CD8-positive, alpha-beta memory T cell (primary cell): ENCODE measurements at places on chromosomes 5 and 9. TPM values are rescaled to one million over a fixed set of nuclear protein-coding genes. Genes with fewer than 3 reads are reported as not detected.

CNTNAP3 gene
- not detected for total RNA-seq

IFNA2 gene
- not detected for total RNA-seq

PCA3 gene
- not detected for total RNA-seq

DNA sequence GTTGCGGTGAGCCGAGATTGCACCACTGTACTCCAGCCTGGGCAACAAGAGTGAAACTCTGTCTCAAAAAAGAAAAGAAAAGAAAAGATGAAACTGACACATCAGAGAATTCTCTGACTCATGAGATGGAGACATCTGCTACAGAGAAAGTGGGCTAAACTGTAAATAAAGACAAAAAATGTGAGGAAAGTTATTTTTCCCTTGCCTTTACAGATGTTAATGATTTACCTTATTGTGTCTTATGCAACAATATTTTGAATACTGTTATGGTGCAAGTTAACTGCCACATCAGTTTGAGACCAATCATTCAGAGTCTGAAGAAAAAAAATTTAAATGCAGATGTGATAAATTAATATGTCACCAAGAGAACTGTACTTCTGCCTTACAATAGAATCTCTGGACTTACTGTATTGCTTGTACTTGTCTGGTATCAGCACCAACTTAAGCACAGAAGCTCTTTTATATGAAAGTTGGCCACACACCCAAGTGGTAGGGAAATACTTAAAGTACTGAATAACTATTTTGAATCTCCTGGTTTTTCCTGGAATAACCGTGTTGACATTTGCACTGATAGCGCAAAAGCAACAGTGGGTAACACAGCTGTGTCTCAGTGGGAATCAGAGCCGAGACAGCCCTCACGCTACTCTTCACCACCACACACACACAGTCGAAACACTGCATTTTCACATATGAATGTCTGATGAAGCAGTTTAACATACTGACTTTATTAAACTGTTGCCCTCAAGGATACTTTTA, 169.9 kb downstream of the FANCC start:
- H3K4me3 ChIP-seq, result no peak overlapping the region
- H3K27ac ChIP-seq, result no peak overlapping the region
- H3K36me3 ChIP-seq, result no peaks in the 10 kb centered on the region
- H3K4me1 ChIP-seq, result no peaks in the 10 kb centered on the region

ASB6 gene
- 28.3 TPM for total RNA-seq

- no peaks in the 10 kb centered on the region for H3K27me3 ChIP-seq
- no peaks in the 10 kb centered on the region for H3K36me3 ChIP-seq
- no peak overlapping the region for H3K27ac ChIP-seq
- H3K4me3 ChIP-seq, result no peak overlapping the region
Observed at GRCh38 chr5:14127587-14127986, 15.6 kb upstream of the TRIO start.

GRCh38 chr5:121019106-121019505, 555.0 kb downstream of the PRR16 start:
- H3K4me1 ChIP-seq, result no peaks in the 10 kb centered on the region
- no peak for DNase-seq
- H3K27ac ChIP-seq, result no peak overlapping the region
- no peaks in the 10 kb centered on the region for H3K27me3 ChIP-seq
- no peaks in the 10 kb centered on the region for H3K36me3 ChIP-seq
